ENCODE measurements at places on chromosomes 1 and 21.
A peak's percentile ranks its signal among the peaks of the same experiment; 100 is the strongest.

DNA sequence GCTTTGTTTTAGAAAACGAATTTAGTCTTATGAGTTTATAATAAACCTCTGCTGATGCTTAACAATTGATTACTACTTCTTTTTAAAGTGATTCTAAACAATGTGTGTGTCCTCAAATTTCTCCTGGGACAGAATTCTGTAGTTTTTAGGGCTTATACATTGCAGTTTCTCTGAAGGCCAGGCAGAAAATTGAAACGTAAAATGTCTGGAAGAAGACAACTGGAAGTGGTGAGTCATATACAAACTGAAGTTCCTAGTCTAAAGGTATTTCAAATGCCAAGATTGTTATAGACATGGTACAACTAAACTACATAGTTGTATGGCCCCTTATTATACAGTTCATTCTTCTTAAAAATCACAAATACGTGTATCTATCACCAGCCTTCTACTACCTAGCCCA, 30.5 kb upstream of the RC3H1 start:
- DNase-seq, result no peak

- DNase-seq, result peak; percentile 16
Observed at GRCh38 chr1:150516616-150517015, 1.1 kb downstream of the FALEC start.

DNA sequence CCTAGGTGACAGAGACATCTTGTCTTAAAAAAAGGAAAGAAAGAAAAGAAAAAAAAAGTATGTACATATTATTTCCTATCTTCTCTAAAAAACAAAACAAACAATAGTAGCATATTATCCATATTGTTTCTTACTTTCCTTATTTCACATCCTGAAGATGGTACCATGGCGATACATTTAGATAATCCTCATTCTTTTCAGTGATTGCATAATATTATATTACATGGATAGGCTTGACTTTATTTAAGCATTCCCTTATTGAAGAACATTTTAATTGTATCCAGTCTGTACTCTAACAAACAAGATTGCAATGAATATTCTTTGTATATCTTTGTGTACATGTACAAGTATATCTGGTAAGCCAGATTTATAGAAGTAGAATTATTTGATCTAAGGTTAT, 82.9 kb upstream of the PUM1 start:
- no peak for DNase-seq

- DNase-seq, result no peak
Observed at GRCh38 chr1:162724583-162725120, 65.8 kb upstream of the HSD17B7 start.

- DNase-seq, result peak; percentile 36
Observed at GRCh38 chr1:151611288-151611790, 511 bp upstream of the SNX27 start.

GRCh38 chr1:226938903-226939437, 1.1 kb upstream of the COQ8A start:
- peak; percentile 31 for DNase-seq

GRCh38 chr1:5497503-5497902, 494.7 kb downstream of the NPHP4 start:
- DNase-seq, result no peak

DNA sequence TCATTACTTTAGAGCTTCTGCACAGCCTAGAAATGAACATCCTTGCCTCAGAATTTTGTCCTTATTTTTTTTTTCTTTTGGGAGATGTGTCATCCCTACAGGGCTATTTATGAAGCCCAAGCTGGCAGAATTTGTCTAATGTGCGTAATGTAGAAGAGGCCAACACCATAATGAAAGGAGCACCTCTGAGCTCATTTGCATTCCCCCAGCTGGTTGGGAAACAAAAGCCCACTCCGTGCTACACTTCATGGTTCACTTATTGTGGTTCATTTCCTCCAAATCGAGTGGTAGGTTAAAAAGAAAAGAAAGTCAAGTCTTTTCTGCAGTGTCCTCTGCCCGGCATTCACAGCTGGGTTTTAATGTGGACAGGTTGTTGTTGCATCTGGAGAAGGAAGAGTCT, 73.5 kb downstream of the KAZN start:
- no peak for DNase-seq

GRCh38 chr1:165637427-165637826, 6.4 kb downstream of the MGST3 start:
- no peak for DNase-seq

GRCh38 chr1:168693197-168693871, 35.7 kb downstream of the DPT start:
- no peak for DNase-seq

DNA sequence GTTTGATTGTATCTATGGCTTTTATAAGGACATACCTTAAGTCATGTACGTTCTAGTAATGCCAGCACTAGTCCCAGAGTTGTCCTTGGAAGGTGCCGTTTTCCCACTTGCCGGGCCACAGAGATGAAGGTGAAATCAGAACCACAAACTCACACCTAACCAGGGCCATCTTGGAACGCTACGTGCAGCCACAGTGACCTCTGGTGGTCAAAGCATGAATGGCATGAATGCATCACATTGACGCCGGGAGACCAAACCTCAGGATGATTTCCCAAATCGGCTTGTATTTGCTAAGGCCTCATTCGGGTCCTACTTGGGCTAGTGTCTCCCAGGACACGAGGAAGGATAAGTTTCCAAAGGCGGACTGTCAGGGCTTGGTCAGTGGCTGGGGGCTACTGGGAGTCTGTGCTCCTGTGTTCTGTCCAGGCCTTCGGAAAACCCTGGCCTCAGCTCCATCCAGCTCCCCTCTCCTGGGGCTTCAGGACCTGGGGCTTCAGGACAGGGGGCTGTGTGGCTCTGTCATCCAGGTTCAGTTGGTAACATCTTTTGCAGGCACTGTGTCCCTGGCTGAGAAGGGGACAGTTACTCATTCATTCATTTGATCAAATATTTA, 260.5 kb downstream of the PRDM2 start:
- peak; percentile 52 for DNase-seq

DNA sequence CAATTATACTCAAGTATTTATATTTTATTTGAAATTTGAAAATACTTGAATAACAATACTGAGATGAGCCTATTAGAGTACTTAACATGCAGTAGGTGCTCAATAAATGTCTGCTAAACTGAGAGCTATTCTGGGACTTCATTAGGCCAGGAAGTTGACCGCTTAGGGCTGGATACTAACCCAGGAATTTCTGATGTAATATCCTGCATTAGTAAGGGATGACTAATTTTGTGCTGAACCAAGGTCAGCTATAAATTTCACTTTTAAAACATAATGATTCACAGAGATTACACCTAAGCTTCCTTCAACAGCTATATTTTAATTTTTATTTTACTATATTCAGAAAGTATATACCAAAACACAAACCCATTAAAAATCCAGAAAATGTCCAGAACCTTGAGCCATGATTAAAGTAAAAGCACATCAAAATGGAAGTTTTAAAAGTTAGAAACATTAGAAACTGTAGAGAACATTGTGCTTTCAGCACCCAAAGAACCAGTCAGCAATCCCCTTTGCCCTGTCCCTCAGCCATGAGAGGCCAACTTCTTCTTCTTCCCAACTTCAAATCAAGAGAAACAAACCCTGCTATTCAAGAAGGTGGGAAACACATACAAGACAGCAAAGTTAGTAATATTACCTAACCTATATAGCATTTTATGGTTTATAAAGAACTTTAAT, 35.4 kb downstream of the WNT2B start:
- no peak for DNase-seq

- no peak for DNase-seq
Observed at GRCh38 chr21:36636016-36636415, 62.9 kb upstream of the SIM2 start.

DNA sequence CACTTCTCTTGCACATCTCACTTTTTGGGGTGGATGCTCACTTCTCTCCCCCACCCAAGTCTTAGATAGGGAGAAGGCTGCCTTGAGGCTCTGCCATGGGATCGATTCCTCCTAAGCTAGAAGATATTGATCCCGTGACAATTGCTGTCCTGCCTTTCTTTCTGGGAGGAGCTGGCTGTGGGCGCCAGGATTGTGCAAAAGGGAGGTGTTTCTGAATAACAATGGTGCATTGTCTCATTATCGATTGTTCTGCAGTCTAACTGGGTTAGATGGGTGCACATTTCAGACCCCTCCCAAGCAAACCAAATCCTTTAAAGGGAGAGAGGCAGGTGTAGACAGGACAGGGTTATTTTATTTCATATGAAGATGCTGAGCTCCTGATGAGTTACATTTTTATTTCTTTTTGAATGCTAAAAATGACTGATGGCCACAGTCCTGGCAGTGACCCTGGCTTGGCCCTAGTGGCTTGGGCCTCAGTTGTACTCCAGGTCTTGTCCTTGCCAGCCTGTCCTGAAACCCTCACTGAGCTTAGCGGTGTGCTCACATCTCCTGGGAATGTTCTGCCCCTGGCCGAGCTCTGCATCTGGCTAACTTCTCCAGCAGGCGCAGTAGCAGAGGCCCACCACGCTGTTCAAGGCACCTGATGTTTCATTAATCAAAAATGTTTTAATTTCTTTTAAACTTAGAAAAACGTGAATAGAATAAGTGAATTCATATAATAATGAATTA, 99.0 kb upstream of the KAZN start:
- DNase-seq, result no peak

- no peak for DNase-seq
Observed at GRCh38 chr1:180577361-180577760, 18.6 kb downstream of the OVAAL start.

DNA sequence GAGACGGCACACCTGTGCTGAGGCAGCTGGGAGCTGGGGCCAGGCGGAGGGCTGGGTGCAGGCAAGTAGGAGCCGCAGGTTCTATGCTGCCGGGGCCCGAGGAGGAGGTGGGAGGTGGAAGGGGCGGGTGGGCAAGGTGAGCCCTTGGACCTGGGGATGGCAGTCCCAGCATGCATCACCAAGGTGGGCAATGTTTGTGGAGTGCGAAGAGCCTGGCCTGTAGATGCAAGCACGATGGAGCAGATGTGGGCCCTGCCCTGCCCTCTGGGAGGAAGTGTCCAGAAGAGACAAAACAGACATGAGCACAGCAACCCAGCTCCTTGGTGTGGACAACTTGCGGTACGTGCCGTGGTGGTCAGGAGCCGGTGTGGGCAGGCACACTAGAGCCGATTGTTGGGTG, 28.3 kb upstream of the AJAP1 start:
- no peak for DNase-seq

- no peak for DNase-seq
Observed at GRCh38 chr1:162397039-162397448, 14.9 kb downstream of the SH2D1B start.

DNA sequence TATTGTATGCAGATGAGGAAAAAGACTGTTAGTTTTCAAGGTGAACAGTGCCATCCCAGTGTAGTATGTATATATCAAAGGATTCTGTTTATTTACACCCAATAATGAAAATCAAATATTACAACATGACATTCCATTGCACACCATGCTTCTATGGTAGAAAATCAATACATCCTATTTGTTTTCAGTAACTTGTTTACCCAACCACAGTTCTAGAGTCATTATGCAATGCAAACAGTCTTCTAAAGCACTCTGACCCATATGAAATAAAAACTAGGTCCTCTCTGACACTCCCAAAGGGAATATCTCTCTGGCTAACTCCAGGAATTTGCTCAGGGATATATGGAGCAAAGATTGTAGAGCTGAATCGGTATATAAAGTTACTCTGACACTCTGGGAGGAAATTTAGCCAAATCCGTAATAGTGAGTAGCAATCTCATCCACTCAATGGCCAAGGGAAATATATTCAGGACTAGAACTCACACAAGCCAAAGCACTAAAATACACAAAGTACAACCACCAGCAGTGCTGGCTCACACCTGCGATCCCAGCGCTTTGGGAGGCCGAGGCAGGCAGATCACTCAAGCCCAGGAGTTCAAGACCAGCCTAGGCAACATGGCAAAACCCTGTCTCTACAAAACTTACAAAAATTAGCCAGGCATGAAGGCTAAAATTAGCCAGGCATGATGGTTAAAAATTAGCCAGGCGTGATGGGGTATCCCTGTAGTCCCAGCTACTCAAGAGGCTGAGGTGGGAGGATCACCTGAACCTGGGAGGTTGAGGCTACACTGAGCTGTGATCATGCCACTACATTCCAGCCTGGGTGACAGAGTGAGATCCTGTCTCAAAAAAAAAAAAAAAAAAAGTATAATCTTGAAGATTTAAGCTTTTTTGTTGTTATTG, 75.2 kb downstream of the RERE start:
- no peak for DNase-seq

DNA sequence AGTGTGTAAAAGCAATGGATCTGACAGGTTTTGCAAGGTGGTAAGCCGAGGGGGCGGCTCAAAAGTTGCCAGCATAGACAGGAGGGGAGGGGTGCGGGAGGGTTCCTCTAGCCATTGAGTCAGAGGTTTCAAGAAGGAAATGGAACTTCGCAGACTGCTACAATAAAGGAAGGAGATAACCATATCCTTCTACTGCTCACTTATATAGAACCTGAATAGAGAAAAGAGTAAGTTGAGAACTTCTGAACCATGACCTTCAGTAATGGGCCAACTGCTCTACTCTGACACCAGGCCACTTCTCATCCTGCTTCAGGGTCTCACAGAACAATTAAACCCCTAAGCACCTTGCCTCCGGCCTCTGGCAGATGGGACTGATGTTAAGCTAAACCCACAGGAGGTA, 26.3 kb upstream of the BCAR3 start:
- DNase-seq, result no peak

GRCh38 chr1:153670257-153670858, 435 bp downstream of the ILF2 start:
- no peak for DNase-seq
